Globus pallidus (tissue), 1 donor: ENCODE measurements at places on chromosomes 12 and 14.

GRCh38 chr14:61120576-61120975, 139.5 kb downstream of the SLC38A6 start:
- no peak for DNase-seq

- no peak for DNase-seq
These were observed 2.1 kb downstream of the USP5 start for GRCh38 chr12:6854036-6854435.

GRCh38 chr12:46660276-46660675, 165.5 kb downstream of the SLC38A4 start:
- DNase-seq: no peak

- DNase-seq: no peak
These were observed 57.5 kb downstream of the ZNF664 start for GRCh38 chr12:124030510-124030909.

- DNase-seq: no peak
These were observed 123.9 kb downstream of the PRMT8 start for GRCh38 chr12:3614806-3615466.

- DNase-seq: no peak
These were observed 19.2 kb downstream of the CLIP1 start for GRCh38 chr12:122403115-122403770.

DNA sequence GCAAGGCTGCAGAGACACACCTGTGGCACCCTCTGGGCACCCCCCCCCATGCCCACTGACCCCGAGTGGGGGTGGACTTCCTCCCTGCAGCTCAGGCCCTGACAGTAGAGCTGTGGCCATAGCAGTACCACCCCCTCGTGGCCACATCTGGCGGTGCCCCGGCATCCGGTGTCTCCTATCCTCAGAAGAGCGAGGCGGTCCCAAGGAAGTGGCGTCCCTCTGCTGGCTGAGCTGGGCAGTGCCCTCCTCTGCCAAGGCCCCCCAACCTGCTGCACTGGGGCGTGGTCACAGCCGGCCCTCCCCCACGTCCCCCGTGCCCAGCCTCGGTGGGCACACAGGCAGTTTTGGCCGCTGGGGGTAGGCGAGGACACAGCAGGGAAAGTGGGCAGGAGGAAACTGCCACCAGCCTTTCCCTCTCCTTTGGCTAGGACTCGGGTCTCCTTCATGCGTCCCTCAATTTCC, 6.0 kb upstream of the SLC6A12 start:
- DNase-seq: peak; percentile 77

- no peak for DNase-seq
These were observed 80.4 kb downstream of the VWF start for GRCh38 chr12:6044082-6044481.

- DNase-seq: no peak
These were observed at the start of gene CLECL1 for GRCh38 chr12:9732921-9733461. Gene CLECL1, minus strand, starts transcription at chr12:9733097.

DNA sequence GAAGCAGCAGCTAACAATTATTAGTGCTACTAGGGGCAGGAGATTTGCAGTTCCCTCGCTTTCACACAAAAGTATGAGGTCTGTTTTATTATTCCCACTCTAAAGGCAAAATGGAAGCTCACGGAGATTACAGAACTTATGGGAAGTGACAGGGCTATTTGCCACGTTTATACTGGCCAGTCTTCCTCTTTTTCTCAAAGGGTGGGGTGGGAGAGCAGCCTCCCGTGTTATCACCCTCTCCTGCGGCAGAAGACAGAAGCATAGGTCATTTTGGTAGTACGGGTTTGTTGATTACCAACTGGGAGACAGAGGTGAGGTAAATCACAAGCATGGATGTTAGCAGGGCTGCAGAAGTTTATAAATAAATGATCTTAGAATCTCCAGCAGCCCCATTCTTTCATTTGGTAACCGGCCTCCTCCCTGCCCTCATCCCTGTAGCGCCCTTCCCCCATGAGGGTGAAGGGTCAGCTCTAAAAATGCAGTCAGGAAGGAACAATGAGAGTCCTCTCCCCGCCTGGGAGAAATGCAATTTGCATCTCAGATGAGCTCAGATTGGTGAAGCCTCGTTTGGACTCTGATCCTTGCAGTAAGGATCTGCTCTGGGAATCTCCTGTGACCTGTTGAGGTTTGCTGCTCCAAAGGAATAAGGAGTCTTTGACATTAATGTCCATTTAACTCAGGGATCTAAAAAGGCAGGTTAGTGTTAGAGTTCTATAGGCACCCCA, 44.7 kb upstream of the SINHCAF start:
- DNase-seq: no peak

GRCh38 chr12:70399311-70399710, 33.2 kb downstream of the KCNMB4 start:
- no peak for DNase-seq

DNA sequence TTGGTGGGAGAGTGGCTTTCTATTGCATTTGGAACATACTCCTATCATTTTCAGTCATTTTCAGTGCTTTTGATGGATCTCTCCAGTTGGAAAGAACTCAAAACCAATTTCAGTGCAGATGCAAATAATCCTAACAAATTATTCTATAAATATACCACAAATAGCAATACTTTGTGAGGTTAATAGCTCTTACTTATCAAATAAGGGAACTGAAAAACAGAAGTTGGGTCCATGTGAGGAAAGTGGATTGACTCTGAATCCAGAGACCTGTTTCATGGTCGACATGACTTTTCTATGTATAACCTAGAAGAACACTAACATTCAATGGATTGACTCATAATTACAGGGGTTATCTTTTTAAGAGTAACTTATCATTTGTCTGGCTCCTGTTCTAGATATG, 248.6 kb downstream of the EGLN3 start:
- DNase-seq: no peak

- no peak for DNase-seq
These were observed 926 bp upstream of the CMKLR1 start for GRCh38 chr12:108340037-108340436.

DNA sequence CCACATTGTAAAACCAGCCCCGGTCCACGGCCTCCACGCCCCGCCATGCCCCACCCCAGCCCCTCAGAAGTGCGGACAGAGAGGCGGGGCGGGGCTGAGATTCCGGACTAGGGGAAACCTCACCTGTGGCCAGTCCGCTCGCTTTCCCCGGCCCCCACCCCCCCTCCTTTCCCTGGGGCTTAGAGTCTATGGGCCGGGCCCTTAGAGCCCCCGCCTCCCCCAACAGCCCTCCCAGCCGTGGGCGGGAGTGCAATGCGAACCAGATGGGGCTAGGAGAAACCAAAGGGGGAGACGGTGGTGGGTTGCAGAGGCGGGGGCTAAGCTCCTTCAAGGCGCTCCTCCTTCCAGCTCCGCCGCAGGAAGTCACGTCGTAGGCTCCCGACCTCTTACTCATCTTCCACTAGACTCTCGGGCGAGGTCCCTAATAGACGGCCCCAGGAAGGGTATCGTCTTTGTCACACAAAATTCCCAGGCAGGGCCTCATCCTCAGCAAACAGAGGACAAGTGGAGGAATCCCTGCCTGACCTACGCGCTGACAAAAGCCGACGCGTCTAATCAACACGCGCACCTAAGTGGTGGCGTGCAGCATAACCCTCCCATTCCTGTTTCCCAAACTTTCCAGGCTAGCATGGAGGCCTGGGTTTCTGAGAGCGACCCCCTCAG, 1.1 kb upstream of the NAB2 start:
- DNase-seq: peak; percentile 54

- DNase-seq: no peak
These were observed 43.0 kb upstream of the SLC38A2 start for GRCh38 chr12:46415552-46415951.

DNA sequence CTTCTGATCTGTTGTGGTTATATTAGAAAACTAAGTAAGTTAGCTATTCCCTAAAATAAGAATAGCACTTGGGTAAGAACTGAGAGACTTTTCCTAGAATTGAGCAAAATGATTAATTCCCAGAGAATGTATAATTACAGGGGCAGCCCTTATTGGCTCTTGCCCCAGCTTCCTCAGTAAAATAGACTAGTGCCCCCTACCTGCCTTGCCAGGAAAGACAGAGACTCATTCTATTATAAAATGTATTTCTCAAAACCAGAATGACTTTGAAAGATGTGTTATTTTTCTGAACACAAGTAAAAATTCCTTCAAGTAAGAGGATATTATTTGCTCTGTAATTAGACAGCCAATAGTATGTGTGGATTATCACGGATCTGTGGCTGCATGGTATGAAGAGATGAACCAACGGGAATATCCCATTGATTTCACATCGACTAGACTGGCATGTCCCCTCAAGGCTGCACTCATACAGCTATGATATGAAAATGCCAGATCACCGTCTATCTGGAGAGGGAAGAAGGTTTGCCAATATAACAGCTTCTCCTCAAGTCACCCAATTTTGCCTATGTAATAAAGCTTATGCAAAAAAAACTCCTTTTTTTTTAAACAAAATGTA, 7.4 kb upstream of the GLRX5 start:
- DNase-seq: peak; percentile 71

- no peak for DNase-seq
These were observed 289.9 kb upstream of the CAND1 start for GRCh38 chr12:66979251-66979650.

DNA sequence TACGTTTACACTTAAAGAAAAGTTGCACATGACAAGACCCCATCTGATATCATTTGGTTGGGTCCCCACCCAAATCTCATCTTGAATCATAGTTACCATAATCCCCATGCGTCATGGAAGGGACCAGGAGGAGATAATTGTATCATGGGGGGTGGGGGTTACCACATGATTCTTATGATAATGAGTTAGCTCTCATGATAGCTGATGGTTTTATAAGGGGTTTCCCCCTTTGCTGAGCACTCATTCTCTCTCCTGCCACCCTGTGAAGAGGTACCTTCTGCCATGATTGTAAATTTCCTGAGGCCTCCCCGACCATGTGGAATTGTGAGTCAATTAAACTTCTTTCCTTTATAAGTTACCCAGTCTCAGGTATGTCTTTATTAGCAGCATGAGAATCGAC, 60.3 kb downstream of the PHLDA1 start:
- DNase-seq: no peak

GRCh38 chr12:89783359-89784060, 74.9 kb upstream of the ATP2B1 start:
- no peak for DNase-seq

DNA sequence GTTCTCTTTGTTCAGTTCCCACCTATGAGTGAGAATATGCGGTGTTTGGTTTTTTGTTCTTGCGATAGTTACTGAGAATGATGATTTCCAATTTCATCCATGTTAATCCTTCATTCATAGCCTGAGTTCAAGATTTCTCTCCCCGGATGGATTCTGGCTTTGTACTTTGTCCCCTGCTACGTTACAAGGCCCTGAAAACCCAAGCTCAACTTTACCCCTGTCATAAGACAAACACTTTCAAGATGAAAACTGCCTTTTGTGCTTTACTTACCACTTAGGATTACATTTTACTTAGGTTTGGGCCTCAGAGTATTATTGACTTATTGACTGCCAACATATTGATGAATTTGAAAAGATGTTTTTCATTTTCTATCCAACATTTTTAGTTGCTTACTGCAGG, 36.3 kb downstream of the FOXA1 start:
- DNase-seq: no peak

- peak; percentile 99 for DNase-seq
These were observed 57.5 kb downstream of the CALM1 start for GRCh38 chr14:90454041-90455000.

GRCh38 chr14:72565149-72565559, 328.7 kb downstream of the DPF3 start:
- DNase-seq: no peak

DNA sequence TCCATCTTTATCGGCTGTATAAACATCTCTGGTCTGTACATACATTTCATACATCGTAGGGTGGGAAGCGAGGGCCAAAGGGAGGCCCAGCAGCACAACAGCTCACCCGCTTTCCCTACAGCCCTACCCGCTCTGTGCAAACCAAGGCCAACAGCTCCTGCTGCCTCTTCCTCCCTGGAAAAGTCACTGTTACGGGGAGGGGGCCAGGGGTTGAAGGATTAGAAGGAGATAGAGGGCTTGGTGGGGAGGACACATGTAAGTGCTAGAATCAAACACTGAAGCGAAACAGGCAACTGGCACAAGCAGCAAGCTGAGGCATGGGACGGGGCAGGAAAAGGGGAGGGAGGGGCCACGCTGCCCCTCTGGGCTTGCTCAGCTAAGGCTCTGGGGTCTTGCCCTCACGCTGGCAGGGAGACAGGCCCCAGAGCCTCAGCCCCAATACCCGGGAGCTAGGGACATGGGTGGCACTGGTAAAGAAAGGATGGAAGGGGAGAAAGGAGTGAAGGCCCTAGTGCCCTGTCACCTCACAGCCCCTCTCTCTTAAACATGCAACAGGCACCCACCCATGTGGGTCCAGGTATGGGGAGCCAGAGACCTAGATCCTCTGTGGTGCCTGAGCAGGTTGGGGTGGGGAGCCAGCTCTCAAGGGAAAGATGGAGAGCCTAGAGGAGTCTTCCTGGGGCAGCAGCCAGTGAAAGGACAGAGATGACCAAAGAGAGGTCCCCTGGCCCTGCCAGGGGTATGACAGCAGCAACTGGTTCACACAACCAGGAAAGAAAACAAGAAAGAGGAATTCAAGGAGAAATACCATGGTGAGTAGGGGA, 14.4 kb downstream of the SPRYD3 start:
- no peak for DNase-seq

- DNase-seq: no peak
These were observed 13.0 kb downstream of the MVK start for GRCh38 chr12:109586385-109587296.

- no peak for DNase-seq
These were observed 132.4 kb downstream of the ALG10B start for GRCh38 chr12:38448991-38449390.

GRCh38 chr14:29741909-29742401, 185.7 kb downstream of the PRKD1 start:
- peak; percentile 34 for DNase-seq

- peak; percentile 81 for DNase-seq
These were observed 2.9 kb upstream of the SETD1B start for GRCh38 chr12:121800694-121801594.

GRCh38 chr12:109489955-109490565, 12.6 kb downstream of the UBE3B start:
- no peak for DNase-seq

DNA sequence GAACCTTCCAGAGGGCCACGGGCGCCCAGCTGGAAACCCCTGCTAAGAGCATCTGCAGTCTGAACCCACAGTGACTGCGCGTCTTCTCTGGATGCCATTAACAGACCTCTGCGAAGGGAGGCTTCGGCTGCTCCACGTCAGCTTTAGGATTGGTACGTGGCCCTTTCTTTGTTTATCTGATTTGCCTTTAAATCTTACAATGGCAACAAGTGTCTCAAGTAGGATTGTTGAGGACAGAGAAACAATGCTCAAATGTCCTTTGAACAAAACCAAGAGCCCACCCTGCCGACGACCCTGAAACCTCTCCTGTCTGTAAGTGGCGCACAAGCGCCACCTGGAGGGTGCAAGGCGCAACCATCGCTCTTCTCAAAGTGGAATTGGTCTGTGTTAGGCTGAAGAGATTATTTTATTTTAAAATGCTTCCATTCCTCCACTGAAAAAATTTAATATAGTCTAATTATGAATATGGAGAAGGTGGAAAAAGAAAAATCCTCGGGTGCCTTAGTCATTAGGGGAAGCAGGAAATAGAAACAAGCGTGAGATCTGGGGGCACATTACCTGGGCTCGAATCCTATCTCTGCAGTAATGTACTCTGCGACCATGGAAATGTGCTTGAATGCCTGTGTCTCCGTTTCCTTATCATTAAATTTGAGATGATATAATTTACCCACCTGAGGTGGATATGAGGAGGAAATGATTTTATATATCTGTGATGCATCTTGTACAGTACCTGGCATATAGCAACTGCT, 82.6 kb upstream of the PTPRB start:
- peak; percentile 53 for DNase-seq

- no peak for DNase-seq
These were observed 12.2 kb downstream of the PYM1 start for GRCh38 chr12:55915482-55915859.

GRCh38 chr14:59333668-59334067, 131.5 kb downstream of the GPR135 start:
- peak; percentile 33 for DNase-seq
